ENCODE measurements at places on chromosomes 3 and 15.

DNA sequence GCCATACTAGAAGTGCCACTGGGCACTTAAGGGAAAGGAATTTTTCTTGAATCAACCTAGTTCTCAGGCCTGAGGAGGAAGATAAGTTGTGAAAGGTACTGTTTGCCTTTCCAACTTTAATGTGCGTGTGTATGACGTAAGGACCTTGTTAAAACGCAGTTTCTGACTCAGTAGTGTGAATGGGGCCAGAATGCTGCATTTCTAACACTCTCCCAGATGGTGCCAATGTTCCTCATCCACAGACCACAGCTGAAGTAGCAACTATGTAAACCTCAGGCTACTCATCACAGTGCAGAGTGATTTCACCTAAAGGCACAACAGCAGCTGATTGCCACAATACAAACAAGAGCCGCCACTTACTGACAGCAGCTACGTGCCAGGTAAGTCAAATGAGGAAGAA lies 103.6 kb downstream of the OTOL1 start:
- no peak for DNase-seq

DNA sequence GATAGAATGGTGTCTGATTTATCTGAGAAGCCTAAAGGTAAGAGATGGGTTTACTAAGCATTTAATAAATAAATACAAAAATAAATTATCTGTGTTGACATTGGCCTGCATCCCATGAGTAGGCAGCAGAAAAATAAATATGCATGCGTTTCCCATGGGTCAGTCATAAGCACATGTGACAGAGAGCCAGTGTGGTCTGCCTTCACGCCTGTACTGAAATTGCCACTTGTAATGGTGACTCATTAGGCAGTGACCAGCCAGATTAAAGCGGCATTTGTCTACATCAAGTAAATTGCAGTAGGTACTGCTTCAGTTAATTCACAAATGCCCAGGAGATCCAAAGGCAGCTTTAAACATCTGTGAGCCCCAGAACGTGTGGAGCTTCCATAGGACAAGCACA lies 399.6 kb downstream of the NAALADL2 start:
- no peak for DNase-seq

GRCh38 chr3:156762631-156763185 lies 63.4 kb upstream of the LEKR1 start:
- DNase-seq, result no peak

- no peak for DNase-seq
These were observed 24.5 kb downstream of the QTRT2 start for GRCh38 chr3:114081037-114081436.

- no peak for DNase-seq
These were observed 159.8 kb downstream of the THSD4 start for GRCh38 chr15:71275098-71275497.

DNA sequence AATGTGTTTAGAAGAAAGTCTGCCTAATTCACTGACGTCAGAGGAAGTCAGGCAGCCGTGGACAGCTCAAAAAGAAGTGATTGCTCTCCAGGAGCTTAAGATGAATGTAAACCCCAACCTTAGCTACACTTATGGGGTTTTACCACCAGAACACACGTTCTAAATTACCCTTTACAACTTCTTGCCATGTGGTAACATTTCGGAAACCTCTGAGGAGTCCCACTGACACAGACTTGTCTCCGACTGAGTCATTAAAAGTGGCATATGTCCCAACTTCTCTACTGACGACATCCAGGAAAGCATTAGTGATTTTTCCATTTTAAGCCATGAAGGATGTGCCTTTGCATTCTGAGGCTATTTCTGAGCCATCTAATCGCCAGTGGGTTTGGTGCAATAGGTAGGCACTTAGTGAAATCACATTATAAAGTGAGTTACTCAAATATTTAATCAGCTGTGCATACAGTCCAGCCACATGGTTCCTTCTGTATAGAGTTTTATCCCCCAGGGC lies 32.4 kb downstream of the C2CD4A start:
- DNase-seq, result no peak

DNA sequence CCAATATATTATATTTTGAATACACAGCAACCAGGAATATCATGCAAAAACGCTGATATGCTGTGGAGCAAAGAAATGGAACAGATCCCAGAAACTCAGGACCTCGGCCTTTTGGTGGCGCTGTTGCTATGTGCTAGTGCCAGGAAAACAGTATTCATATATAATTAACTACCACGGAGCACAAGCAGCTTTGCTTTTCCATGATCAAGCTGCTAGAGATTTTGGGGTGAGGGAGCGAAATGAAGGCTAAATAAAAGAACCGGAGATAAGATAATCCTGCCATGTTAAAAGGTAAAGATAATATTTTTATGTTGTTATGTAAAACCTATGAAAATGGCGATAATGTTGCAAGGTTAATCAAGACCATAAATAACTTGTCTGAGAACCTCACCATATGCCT lies 157.7 kb upstream of the FAM3D start:
- no peak for DNase-seq

- DNase-seq, result no peak
These were observed 113.6 kb downstream of the TMCO5A start for GRCh38 chr15:38048001-38048455.

DNA sequence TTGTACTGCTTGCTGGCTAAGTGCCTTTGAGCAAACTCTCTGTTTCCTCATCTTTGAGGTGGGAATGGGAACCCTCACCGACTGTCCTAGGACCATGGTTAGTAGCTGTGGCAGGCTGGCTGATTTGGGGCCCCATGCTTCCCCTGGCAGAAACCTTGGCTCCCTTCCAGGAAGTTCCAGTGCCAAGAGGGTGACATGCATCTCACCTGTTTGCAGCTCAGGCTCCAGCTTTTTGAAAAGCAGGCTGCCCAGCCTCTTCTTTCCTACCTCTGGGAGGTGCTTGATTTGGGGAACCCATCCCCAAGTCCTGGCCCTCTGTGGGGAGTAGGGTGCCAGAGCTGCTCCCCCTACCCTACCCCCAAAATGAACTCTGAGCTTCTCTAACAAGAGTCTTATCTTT lies 50.8 kb downstream of the RAB11A start:
- DNase-seq, result no peak

- DNase-seq, result no peak
These were observed 55.8 kb downstream of the LSM3 start for GRCh38 chr3:14234251-14235002.

DNA sequence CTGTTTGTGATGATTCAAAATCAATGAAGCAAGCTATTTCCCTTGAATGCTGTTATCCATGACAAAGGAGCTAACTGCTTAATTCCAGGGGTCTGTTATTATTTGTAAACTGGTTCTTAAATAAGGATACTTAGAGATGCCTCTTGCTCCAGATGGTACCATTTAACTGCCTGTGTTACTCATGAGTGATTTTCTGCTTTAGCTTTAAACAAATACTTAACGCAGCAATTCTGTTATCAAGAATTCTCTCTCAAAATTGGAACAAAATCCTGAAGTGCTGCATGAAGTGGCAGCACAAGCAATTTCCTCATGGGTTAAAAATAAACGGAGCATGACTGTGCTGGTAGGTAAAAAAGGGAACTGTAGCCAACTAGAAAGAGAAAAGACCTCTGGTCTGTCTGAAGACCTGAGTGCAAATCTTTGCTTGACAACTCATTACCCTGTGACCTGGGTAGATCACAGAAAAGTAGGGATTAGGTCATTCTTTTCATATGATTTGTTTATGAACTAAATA lies 62.5 kb upstream of the GBE1 start:
- DNase-seq, result no peak

- no peak for DNase-seq
These were observed 126.4 kb downstream of the ADAMTS9 start for GRCh38 chr3:64561325-64561843.

GRCh38 chr3:121411523-121411922 lies 134.3 kb downstream of the POLQ start:
- no peak for DNase-seq

DNA sequence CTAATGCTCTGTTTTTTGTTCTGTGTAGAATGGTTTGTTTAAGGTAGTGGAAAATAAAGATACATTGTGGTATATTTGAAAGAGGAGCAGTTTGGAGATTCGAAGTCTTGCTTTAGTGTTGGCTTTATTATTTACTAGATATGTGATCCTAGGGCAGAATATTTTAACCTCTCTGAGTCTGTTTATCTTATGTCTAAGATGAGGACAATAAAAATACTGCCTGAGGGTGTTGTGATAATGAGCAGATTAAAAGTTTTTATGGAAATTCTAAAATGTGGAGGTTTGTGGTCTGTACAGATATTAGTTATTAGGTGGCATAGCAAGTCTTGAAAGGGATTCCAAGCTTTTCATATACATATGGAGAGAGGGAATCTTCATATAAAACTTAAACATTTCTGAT lies 15.0 kb downstream of the TCF12 start:
- no peak for DNase-seq

- DNase-seq, result no peak
These were observed 15.6 kb downstream of the EOGT start for GRCh38 chr3:68997887-68998286.

- DNase-seq, result no peak
These were observed 13.4 kb downstream of the COMMD2 start for GRCh38 chr3:149738876-149739275.

DNA sequence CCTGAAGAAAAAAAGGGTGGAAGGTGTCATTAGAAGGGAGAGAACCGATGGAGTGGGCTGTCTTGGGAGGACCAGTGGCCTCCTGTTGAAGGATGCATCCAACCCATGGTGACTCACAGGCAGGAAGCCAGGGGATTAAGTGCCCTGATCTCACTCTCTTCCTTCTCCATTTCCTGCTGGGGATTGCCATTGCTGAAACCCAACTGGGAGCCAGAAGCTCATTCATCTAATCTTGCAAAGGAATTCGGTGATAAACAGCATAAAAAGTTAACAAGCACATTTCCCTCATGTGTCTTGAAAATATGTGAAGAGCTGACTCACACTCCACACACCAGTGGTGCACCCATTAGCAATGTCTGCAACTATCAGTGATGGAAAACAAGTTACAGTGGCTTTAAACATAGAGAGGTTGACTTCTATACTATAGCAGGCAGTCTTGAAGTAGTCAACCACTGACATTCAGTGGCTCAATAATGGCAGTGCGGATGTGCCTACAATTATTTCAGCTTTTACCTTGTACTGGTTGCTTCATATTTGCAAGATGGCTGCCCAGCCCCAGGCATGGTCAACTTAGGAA lies 12.8 kb upstream of the CSRNP1 start:
- DNase-seq, result no peak

DNA sequence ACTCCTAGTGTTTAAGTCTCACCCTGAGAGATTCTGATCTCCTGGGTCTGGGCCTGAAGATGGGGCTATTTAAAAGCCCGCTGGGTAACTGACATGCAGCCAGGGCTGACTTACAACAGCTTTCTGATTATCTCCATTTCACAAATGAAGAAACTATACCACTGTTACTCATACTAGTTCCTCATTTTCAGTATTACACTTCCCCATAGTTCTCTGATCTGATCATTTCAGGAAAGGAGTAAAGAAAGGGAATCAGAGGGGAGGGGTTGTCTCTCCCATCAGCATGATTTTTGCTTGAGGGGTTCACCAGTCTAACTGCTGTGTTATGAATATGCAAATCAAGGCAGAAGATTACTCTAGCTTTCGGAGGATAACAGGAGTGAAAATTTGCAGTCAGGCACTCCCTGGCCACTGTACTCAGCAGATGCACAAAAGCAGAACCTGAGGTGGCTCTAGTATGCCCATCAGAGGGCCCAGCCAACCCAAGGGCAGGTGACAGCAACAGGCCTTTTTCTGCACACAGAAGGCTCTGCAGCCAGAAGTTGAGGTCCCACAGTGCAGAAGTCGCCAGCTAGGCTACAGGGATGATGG lies 59.4 kb downstream of the DAPK2 start:
- no peak for DNase-seq

GRCh38 chr3:125107861-125108567 lies 52.2 kb upstream of the HEG1 start:
- DNase-seq, result peak; percentile 36

DNA sequence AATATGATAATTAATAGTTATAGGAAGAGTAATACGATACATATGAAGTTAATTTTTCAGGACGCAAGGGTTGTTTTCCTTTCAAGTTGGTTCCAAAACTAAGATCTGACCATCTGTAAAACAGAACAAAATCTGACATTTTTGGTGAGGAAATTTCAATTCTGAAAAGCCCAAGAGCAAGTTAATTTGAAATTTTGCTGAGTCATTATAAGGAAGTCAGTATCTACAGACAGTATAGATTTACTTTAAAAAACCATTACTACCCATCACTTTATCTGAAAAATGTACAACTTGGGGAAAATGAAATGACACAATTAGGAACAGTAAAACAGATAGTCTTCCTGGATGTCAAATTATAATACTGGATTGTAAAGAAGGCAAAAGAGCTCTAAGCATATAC lies 12.5 kb downstream of the INTS14 start:
- DNase-seq, result no peak

- DNase-seq, result no peak
These were observed 84.1 kb downstream of the WNT5A start for GRCh38 chr3:55402886-55403609.

DNA sequence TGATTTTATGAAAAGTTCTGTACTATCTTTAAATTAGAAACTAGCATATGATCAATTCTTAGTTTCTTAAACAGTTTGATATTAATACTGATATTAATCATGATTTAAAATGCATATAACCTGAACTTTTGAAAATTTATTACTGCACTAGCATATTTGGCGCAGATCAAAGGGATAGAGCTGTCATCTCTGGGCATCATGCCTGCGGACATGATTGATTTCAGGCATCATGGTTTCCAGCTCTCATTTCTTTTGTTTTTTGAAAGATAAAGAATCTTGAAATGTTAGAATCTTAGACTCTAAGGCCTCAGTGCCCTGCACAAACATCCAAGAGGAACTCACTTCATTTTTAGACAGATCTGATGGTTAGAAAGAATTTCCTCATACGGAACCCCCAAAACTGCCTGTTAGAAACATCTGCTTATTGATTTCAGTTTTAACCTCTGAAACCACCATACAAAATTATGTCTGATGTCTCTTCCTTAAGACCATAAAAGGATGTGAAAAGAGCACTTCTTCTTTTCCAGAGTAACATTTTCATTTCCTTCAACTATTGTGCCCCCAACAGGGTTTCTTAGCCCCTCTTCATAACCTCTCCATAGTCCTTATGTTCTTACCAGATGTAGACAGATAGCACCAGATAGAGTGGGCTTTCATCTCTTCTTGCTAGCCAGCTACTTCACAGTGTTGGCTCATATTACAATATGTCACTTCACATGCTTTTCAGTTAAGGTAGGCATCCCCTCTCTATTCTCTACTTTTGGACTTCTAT lies 110.8 kb downstream of the BBX start:
- no peak for DNase-seq

Data from NK-92 treated with Interleukin-12 subunit alpha and Interleukin-12 subunit beta, amount 100 ng/mL, for 24 hours (cell line).